Panc1 (cell line): ENCODE measurements at places on chromosomes 3 and 15.

DNA sequence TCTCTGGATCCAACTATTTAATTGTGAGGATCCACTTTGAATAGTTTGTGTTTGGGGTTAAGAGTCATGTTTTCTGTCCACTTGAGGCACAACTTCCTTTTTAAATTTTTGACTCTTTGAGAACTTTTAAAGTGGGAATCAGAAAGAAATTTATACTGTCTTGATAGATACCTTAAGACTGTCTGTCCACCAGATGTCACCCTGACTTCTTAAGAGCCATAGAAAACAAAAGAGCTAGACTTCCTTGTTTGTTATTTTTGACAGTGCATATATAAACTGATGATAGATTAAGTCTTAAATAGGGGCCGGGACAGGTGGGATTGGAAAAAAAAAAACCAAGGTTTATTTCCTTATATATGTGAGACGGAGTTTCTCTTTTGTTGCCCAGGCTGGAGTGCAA is 52.1 kb upstream of the WDR72 start:
- DNase-seq = no peak

GRCh38 chr3:148757238-148758215 is 59.8 kb downstream of the AGTR1 start:
- no peak for DNase-seq

DNA sequence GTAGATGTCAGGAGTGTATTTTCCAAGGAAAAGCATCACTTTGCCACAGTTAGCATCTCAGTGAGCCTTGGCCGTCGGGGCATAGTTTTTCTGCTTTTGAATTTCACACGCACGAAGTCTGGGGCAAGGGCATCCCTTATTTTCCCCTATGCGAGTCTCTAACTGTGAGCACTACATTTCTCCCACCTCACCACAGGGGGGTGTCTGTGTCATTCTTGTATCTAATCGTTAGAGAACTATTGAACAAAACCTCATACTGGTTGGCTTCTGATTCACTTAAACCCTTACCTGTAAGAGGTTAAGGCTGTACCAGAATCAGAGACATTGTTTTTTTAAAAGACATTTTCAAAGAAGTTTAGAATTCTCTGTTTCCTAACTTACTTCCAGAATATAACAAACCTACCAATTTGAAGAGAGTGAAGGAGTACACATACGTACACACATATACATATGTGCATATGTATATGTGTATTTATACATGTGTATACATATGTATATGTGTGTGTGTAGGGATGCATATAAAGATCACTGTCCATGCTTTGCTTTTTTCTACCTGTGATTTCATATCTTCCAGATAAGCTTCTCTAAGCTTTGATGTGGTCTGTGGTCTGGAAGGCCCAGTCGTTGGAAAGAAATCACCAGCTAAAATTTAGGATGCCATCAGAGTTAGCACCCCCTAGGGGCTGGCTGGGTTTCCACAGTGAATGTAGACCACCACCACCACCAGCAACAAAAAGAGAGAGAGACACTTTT is 49.4 kb downstream of the MYZAP start:
- no peak for DNase-seq

DNA sequence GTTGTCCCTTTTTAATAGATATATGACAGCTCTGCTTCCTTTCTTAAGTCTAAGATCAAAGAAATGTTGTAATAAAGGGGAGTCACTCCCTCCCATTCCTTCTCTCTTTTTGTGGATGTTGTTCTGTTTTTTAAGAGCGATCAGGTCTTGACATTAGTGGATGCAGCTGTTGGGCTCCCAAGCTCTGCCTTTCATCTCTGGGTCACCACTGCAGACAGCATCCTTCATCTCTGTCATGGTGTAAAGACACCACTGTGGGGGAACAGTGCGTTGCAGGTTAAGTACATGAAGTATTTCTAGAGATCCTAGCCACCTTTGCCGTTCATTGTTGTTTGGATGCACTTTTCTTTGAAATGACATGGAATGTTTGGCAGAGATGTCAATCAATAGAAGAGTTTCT is 17.7 kb downstream of the FNDC3B start:
- no peak for DNase-seq
